Retina (tissue), 1 donor: ENCODE measurements at places on chromosomes 16 and 17.

GRCh38 chr17:48722915-48723422 lies at the start of gene PRAC2:
PRAC2 (plus strand) TSS chr17:48723185; CDS start chr17:48724411, 1,226 bp downstream.
- DNase-seq, result no peak

DNA sequence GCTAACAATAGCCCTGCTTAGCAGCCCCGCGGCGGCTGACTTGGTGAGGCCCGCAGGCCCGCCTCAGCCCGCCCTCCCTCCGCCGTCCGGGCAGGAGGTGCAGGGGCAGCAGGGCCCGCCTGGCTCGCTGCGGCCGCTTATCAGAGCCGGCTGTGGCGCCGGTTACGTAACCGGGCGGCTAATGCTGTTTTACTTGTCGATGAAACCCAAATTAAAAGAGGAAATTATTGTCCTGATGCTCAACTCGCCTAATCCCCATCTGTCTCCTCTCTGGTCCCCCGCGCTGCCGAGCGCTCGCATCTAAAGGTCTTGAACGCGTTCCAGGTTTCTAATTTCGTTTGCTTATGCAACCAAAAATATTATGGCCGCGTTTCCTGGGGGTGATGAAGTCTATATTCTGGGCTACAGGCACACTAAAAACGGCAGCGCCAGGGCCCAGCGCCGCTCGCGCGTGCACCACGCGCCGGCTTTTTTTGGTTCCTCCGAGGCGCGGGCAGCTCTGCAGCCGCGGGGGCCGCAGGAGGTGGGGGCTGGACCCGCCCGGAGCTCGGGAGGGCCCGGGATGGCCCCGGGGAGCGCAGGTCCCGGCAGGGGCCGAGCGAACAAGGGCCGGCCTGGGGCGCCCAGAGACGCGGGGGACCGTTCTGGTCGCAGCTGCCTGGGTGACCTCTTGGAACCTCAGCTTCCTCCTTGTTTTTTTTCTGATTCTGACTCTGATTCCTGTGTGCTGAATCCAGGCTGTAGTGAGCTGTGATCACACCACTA lies 65.2 kb upstream of the TOB1 start:
- peak; percentile 87 for DNase-seq

GRCh38 chr16:67275321-67275720 lies 4.0 kb upstream of the PLEKHG4 start:
- DNase-seq, result no peak

GRCh38 chr16:53561101-53561888 lies 58.3 kb upstream of the AKTIP start:
- no peak for DNase-seq

DNA sequence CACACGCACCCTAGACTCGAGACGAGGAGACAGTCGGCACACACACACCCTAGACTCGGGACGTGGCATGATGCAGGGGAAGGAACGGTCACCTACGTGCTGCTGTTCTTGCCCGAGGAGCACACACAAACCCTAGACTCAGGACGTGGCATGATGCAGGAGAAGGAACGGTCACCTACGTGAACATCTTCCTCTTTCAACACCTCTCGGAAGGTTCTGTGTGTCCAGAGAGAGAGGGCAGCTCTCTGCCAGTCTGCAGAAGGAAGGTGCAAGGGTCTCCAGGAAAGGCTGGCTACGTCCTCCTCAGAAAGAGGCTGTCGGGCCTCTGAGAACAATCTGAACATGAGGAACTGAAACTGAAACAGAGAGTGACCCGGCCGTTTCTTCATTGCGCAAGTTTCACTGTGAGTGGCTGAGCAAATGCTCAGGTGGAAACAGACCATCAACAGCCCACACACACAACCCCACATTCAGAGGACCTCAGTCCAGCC lies 43.4 kb downstream of the ZNF276 start:
- DNase-seq, result no peak

GRCh38 chr16:2871926-2872325 lies 11.1 kb upstream of the FLYWCH2 start:
- no peak for DNase-seq

DNA sequence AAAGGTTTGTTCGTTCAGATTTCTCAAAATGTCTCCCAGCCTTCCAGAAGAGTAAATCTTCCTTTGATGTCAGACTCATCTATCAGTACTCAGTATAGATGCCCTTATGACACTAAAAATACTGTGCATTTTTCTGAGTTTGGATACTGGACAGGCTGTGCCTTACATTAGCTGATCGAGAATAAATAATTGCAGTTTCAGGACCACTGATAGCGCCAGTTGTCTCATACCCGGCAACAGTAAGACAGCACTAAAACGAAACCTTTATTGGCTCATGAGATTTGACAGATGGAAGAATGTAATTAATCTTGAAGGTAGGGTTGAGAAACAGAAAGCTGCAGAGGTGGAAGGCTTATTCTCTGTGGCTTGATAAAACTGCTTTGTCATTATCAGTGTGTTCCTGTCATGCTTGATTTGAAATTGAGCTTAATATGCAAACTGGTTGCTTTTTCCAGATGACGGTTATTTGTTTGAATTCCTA lies 1.2 kb downstream of the ATP6V0A1 start:
- DNase-seq, result peak; percentile 41

- peak; percentile 46 for DNase-seq
Observed at GRCh38 chr17:7912927-7913524, 3.1 kb downstream of the RNF227 start.

- DNase-seq, result no peak
Observed at GRCh38 chr17:78715000-78715771, 66.9 kb downstream of the CYTH1 start.

GRCh38 chr16:58299757-58300349 lies 5.0 kb upstream of the PRSS54 start:
- DNase-seq, result no peak

- DNase-seq, result no peak
Observed at GRCh38 chr17:29126268-29126930, 53.8 kb downstream of the MYO18A start.

- DNase-seq, result no peak
Observed at GRCh38 chr17:9968008-9968407, 62.9 kb upstream of the RCVRN start.

GRCh38 chr17:39919087-39919683 lies 750 bp upstream of the GSDMB start:
- DNase-seq, result no peak

- DNase-seq, result peak; percentile 68
Observed at GRCh38 chr17:48804936-48805411, 12.1 kb downstream of the TTLL6 start.

GRCh38 chr16:9904526-9904925 lies 277.7 kb downstream of the GRIN2A start:
- DNase-seq, result no peak

GRCh38 chr16:66689282-66689681 lies 7.3 kb downstream of the CMTM4 start:
- DNase-seq, result no peak

- DNase-seq, result no peak
Observed at GRCh38 chr17:49703557-49704277, 4.0 kb downstream of the SLC35B1 start.

- DNase-seq, result peak; percentile 53
Observed at GRCh38 chr17:42843358-42843934, 934 bp upstream of the AOC2 start.

- no peak for DNase-seq
Observed at GRCh38 chr16:50932348-50932935, 190.6 kb downstream of the CYLD start.

- peak; percentile 61 for DNase-seq
Observed at GRCh38 chr17:3626831-3627768, 8.9 kb downstream of the SHPK start.

DNA sequence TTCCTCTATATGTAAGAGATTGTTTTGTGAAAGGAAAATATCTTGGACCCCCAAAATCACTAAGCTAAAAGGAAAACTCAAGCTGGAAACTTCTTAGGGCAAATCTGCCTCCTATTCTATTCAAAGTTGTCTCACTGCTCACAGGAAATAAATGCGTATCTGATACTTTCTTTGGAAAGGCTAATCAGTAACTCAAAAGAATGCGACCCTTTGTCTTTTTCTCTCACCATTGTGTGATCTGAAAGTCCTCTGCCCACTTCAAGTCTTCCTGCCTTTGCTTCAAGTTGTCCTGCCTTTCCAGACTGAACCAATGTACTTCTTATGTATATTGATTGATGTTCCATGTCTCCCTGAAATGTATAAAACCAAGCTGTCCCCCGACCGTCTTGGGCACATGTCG lies 157.3 kb downstream of the KIF2B start:
- DNase-seq, result no peak

GRCh38 chr16:84292011-84292410 lies 2.7 kb upstream of the WFDC1 start:
- no peak for DNase-seq

- DNase-seq, result no peak
Observed at GRCh38 chr17:46136820-46137219, 56.4 kb downstream of the KANSL1 start.

DNA sequence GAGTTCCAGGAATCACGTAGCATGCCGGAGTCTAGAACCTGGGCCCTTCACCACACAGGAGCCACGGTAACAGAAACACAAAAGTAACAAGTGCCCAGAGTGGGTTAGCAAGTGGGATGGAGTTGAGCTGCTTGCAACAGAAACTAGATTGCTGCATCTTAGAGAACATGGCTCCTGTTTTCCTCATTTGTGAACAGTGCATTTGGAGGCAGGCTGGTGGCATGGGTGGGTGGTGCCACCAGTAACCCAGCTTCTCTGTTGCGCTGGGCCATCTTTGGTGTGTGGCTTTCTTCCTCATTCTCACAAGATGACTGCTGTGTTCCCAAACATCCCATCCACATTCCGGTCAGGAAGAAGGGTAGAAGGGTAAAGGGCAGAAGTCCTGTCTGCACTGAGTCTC lies 95.5 kb downstream of the KATNIP start:
- no peak for DNase-seq

GRCh38 chr16:79769270-79769927 lies 168.9 kb upstream of the MAF start:
- no peak for DNase-seq

GRCh38 chr17:47102914-47103313 lies 86.2 kb downstream of the CDC27 start:
- no peak for DNase-seq

DNA sequence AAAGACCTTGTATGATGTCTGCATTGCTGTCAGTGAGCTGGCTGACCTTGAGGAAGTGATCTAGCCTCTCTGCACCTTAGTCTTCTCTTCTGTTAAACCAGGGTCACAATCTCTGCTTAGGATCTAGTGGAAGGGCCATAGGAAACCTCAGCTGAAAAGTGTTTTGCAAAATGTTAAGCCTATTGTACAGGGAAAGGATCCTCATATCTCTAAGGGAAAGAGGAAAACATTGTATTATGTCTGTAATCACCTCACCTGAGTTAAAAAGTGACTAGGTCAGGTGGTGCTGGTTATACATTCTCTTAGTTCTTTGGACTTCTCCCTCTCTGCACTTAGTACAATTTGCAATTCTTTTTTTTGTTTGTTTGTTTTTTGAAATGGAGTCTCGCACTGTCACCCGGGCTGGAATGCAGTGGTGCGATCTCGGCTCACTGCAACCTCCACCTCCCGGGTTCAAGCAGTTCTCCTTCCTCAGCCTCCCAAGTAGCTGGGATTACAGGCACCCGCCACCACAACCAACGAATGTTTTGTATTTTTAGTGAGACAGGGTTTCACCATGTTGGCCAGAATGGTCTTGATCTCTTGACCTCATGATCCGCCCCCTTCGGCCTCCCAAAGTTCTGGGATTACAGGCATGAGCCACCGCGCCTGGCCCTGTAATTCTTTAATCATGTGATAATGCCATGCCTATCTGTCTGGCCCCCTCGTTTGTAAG lies 2.0 kb upstream of the SEPHS2 start:
- DNase-seq, result no peak

GRCh38 chr16:25093208-25094061 lies 18.1 kb upstream of the LCMT1 start:
- DNase-seq, result no peak

DNA sequence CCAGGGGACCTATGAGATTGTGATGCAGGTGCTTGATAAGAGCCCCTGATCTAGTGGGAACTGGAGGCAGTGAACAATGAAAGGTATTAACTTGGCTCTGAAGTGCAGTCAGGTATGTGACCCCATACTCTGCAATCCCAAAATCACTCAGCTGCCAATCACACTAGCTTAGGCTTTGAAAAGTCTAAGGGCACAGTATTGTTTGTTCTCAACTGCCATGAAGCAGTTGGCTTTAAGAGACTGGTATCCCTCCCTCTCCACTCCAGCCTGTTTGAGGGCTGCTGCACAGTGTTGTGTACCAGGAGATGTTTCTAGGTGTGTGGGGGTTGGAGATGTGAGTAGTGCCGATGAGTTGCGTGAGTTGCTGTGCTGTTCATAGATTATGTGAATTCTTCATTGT lies 2.4 kb downstream of the YPEL2 start:
- no peak for DNase-seq

DNA sequence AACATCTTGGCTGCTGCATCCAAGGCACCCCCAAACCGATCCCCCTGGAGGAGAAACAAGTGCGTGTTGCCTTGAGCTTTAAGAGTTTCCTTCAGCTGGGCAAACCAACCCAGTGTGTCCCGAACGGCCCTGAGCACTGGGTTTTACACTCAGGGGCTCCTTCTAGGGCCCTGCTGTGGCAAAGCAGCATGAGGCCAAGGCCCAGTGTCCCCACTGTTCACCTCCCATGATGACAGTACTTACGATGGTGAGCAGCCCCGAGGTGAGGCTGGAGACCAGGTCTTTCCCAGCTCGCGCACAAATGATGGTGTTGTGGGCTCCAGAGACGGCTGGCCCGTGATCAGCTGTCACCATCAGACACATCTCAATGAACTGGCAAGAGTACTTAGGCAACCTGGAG lies 6.6 kb upstream of the KLHL11 start:
- no peak for DNase-seq

GRCh38 chr17:43402078-43402477 lies 3.3 kb downstream of the ARL4D start:
- DNase-seq, result no peak
